ENCODE measurements at places on chromosomes 5 and 9.

- no peak for DNase-seq
Observed at GRCh38 chr5:159730285-159730684, 186.0 kb upstream of the ADRA1B start.

DNA sequence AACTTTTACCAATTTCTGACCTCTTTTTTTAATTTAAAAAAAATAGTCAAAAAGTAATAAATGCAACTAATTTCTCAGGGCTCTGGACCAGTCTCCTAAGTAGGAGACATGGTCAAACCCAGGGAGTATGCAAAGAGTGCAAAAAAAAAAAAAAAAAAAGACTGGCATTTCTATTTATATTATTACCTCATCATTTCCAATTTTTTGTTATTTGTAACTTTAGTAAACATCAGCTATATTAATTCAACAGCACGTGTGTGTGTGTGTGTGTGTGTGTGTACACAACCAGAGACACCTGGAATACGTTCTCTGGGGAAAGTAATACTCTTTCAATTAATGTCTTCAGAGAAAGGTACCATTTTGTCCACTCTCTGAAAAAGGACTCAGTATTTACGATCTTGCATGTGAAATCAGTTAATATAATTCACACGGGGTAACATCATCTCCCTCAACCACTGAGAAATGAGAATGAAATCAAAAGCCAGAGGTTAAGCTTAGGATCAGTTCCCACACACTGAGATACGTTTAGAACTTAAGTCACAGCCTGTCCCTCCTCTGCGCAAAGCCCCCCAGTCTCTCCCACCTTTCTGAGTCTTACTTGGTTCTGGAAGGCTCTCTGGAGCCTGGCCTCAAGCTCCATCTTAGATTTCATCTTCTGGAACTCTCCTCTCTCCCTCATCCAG, 21.9 kb downstream of the ZNF608 start:
- DNase-seq = no peak

DNA sequence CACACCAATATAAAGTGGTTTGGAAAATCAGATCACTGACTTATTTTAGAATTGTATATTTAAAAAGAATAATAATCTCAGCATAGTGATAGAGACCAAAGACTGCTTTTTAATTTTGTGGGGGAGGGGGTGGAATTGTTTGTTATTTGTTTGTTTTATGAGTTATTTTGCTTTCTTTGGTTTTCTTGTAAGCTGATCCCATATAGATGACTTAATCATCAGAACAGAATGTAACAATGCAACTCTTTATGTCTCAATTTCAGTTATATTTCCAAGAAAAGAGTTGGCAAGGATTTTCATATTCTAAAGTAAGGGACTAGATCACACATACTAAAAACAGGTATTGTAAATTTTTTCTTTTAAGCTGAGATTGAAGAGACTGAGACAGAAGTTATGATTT, 984.9 kb downstream of the TLE4 start:
- no peak for DNase-seq

DNA sequence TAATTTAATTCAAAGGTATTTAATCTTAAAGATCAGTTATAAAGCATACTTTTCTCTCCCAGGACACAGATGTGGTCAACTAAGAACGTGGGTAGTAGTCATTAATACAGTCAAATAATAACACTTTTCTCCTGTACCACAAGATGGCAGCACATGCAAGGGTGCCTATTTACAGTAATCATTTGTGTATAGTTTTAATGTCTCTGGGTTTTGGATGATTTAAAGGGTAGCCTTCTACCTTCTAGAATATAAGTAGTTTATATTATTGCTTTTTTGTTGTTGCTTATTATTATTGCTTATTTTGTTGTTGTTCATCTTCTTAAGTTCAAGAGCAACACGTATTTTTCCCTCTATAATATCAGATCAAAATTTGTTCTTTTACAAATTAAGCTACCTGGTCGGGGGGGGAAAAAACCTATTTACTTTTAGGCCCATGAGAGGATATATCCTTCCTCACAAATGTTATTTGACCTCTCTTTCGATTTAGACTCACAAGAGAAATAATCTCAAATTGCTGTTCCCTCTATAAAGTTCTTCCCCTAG, 59.6 kb upstream of the SLC27A6 start:
- DNase-seq = peak; percentile 2

GRCh38 chr5:28926422-28926821, 1888.0 kb upstream of the CDH9 start:
- no peak for DNase-seq

- no peak for DNase-seq
Observed at GRCh38 chr9:19807182-19807892, 18.5 kb upstream of the SLC24A2 start.

Data from hippocampal formation (tissue), 2 donors.